T-cell (primary cell): ENCODE measurements at places on chromosomes 7 and 10. TPM values are rescaled to one million over a fixed set of nuclear protein-coding genes. Genes with fewer than 3 reads are reported as not detected.

SP4 gene
- total RNA-seq = 48.2 TPM

GRCh38 chr7:137990251-137990941, 11.5 kb downstream of the CREB3L2 start:
- DNase-seq = no peak

GRCh38 chr10:115092555-115093285, 445 bp upstream of the ATRNL1 start:
- no peak for DNase-seq

- DNase-seq = no peak
Measured at GRCh38 chr10:112996462-112996861, 46.4 kb downstream of the TCF7L2 start.

DNA sequence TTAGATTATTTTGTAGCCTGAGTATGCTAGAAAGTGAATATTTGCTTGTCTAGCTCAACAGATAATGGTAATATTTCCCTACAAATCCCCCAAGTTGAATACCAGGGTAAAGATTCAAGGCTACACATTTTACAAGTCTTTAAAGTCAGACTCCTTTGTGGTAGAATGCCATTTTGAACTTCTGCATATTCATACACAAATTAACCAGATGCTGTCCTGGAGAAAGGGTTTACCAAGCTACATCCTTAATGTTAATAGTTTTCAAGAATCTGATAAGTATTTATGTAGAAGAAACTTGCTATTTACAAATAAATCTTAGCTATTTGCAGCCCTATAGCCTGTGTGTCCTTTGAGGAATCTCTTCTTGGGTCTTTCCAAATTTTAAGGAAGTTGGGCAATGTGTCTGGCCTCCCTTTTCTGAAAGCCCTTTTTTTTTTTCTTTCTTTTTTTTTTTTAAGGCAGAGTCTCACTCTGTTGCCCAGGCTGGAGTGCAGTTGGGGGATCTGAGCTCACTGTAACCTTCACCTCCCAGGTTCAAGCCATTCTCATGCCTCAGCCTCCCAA, 82.6 kb downstream of the CPEB3 start:
- DNase-seq = no peak

- no peak for DNase-seq
Measured at GRCh38 chr7:50631639-50632038, 66.4 kb upstream of the DDC start.

DNA sequence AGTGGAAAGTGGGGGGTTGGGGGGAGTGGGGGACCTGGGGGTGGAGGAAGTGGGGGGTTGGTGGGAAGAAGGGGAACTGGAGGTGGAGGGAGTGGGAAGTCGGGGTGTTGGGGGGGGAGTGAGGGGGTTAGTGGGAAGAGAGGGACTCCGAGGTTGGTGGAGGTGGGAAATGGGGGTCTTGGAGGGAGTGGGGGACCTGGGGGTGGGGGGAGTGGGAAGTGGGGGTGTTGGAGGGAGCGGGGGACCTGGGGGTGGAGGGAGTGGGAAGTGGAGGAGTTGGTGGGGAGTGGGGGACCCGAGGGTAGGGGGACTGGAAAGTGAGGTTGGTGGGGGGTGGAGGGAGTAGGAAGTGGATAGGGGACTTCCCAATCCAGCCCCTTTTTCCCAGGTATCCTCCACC, 906 bp upstream of the MMD2 start:
- DNase-seq = no peak

GRCh38 chr7:47576031-47576865, 5.7 kb downstream of the TNS3 start:
- no peak for DNase-seq

GPR22 gene
- total RNA-seq = not detected

MOGAT3 gene
- not detected for total RNA-seq

DNA sequence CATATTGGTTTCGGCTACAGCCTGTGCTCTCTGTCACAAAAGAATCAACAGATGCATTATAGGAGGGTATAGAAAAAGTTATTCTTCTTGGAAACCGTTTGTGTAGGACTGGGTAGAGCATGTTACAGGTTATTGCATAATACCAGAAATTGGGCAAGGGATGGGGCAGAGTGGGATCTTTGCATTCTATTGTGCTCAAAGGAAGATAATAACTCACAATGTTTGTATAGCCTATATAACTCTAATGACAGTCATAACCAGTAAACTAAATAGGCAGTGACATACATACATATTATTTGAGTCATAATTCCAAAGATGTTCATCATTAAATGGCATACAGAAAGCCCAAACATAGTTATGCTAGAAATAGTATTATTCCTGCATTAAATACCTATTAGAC, 179.7 kb downstream of the XPNPEP1 start:
- DNase-seq = no peak
